Muscle of arm (tissue), 14 donors: ENCODE measurements at places on chromosomes 16 and 17.

GRCh38 chr17:75518201-75518600 lies 1.9 kb downstream of the TSEN54 start:
- no peak for DNase-seq

- DNase-seq: no peak
These were observed 217.0 kb downstream of the FTO start for GRCh38 chr16:53920988-53921387.

- DNase-seq: peak; percentile 58
These were observed 9.1 kb downstream of the TP53I13 start for GRCh38 chr17:29577385-29578211.

GRCh38 chr16:85879975-85880831 lies 18.8 kb upstream of the IRF8 start:
- no peak for DNase-seq

DNA sequence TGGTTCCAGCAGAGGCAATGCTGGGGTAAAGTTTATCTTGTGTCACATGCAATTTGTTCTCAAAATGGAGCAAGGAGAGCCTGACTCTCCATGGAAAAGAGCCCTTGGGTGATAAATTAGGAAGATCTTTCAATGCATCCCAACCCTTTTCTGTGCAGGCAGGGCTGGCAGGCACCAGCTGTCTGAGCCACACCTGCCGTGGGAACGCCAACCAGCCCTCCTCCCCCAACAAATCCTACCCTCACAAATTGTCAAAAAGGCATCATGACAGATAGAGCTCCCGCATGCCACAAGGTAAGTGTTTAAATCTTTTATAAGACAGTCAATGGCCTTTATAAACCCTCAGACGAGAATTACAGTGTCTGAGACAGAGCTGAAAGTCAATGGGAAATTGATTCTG lies 418.5 kb upstream of the CDH5 start:
- no peak for DNase-seq

DNA sequence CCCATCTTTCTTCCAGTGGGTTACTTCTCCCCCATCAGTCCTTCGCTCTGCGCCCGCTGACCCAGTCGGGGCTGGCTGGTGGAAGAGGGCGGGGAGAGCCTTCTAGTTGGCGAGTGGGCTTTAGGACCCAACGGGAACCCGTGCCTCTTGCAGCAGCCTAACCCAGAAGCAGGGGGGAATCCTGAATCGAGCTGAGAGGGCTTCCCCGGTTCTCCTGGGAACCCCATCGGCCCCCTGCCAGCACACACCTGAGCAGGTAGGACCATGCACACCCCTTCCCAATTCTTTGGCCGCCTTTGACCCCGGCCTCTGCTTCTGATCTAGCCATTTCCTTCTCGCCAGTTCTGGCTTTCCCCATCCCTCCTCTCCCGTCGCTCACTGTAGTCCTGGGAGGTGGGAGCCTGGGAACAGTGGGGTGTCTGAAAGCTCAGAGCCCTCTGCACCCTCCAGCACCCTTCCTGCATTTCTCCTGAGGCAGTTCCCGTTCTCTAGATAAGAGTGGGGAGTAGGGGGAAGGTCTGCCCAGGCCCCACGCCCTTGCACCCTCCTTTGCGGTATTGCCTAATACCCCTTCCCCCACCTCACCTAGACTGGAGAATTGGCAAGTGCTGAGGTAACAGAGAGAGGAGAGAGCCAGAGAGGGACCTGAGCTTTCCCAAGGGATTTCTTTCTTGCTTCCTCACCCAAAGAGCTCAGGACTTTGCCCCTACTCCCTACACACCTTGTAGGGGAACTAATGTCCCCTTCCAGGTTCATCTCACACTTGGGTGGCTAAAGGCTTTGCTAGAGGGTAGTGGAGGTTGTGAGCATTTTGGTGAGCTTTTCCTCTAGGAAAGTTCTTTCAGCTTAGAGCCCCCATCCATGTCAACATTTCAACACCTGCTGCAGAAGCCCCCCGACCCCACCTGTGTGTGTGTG lies at the start of gene RARA:
TSS of gene RARA (plus strand) at position 150 of the 918 bp plus-strand sequence. CDS start 22,039 bp downstream, outside the sequence.
- peak; percentile 64 for DNase-seq

DNA sequence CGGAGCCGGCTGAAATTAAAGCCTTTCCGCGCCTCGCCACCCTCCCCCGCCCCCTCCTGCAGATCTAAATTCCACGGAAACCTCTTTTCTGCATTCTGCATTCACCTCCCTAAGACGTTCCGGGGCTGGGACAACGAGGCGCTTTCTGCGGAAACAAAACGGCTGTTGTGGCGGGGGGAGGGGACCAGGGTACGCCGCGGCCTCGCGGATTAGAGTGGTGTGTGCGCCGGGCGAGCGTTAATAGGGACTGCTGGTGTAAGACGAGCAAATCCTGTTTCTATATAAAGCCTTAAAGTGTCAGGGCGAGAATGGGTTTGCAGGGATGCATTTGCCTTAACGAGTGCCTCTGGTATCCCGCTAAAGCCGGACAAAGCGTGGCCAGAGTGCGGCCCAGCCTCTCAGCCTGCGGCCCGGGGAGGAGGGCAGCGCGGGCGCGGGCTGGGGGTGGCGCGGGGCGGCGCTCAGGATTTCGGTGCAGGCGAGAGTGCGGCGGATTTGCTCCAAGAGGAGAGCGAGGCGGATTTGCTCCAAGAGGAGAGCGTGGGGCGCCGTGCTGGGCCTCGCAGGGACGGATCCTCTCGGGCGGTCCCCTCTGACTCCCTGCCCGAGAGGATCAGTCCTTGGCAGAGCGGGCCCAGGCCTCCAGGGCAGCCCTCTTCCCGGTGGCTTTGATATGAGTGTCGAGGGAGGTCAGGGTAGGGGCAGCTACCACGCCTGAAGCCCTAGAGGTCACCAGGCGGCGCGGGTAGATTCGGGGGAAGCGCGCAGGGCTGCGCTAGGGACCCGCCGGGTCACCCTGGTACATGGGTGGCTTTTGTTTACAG lies 5.1 kb downstream of the BAHCC1 start:
- DNase-seq: peak; percentile 65

DNA sequence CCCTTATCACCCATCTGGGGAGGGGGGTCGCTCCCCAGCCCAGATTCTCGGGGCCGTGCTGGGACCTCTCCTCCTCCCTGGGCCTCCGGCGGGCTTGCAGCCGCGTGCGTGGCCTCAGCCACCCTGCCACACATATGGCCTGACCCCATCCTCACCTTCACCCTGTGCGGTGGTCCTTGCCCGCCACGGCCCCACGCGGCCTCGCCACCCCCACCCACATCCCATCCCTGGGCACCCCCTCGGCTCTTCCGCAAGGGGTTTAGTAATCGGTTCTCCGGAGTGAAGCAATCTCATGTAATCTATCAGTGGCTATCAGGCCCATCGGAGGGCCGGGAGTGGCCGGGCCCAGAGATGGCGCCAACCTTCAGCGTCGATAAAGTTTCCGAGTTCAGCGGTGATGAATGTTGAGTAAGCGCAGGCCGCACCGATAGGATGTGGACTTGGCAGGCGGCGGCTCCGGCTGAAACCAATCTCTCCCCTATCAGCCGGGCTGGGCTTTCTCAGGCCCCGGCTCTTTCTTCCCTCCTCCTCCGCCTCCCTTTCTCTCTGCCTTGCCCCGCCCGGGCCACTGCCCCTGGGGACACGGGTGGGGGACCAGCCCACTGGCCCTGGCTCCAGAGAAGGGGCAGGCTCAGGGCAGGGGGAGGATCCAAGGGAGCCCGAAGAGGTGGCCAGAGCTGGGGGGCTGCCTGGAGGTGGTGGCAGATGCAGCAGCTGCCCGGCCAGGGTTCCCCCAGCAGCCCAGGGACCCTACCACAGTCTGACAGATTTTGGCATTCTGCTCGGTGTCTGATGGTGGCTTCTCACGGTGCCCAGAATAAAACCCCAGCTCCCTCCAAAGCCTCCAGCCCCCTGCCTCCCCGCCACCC lies 20.8 kb downstream of the ZFPM1 start:
- no peak for DNase-seq

DNA sequence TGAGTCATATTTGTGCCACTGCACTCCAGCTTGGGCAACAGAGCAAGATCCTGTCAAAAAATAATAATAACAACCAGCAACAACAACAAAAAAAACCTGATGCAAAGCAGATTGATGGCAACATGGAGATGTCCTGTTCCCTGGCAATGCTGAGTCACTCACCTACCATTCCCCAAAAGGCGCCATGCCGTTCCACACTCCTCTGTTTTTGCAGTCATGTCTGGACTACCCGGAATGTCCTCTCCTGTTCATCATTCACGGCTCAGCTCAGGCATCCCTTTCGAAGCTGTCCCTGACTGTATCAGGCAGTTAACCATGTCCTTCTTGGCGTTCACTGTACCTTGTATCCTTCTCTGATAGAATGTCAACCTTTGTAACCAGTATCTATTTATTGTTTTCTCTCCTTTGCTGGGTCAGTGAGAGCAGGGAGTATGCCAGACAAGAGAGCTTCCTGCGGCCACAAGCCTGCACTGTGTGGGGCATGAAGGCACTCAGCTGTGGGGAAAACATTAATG lies 147.7 kb downstream of the ABCC12 start:
- DNase-seq: no peak

DNA sequence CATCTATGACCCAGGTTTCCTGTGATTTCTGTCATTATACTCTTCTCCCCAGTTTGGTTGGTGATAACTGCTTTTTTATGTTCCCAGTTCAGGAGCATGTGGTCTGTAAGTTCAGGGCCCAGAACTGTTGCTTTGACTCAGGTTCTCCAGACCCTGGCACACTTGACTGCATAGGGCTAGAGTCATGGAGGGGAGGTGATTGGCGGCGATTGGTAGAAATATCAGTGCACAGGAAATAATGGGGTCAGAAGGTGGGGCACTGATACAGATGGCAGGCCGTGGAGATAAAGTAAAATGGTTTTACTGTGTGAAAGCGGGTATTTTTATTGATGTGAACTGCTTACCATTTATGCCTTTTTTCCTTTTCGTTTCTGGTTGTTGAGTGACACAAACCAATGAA lies 28.7 kb downstream of the TAC4 start:
- no peak for DNase-seq

DNA sequence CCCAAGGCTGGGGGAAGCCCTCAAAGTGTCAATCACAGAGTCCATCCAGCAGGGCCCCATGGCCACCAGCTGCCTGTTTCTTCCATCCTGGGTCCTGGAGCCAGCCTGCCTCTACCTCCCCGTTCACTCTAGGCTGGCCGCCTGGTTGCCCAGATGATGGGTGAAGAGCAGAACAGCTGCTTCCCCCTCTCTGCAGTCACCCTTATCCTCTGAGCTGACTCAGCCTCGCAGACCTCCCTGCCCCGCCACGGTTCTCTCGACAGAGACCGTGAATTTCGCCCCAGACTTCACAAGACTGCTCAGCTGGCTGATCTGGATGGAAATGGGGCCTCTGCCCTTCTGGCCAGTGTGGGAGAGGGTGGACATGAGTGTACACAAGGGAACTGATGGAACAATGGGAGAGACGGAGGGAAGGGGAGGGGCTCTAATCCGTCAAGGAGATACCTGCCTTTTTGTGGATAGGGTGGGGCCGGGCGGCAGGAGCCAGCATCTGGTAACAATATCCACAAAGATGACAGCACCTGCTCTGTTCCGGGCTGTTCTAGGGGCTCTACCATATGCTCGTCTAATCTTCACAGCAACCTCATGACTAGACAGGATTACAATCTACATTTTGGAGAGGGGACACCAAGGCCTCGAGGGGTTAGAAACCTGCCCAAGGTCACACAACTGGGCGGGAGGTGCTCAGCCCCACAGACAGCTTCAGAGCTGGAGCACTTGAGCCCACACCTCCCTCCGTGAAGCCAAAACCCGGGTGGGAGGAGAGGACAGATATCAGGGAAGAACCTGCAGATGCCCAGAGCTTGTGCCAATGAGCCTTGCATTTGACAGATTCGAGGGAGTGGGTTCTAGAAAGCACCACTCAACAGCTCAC lies 136.0 kb downstream of the SDK2 start:
- no peak for DNase-seq

DNA sequence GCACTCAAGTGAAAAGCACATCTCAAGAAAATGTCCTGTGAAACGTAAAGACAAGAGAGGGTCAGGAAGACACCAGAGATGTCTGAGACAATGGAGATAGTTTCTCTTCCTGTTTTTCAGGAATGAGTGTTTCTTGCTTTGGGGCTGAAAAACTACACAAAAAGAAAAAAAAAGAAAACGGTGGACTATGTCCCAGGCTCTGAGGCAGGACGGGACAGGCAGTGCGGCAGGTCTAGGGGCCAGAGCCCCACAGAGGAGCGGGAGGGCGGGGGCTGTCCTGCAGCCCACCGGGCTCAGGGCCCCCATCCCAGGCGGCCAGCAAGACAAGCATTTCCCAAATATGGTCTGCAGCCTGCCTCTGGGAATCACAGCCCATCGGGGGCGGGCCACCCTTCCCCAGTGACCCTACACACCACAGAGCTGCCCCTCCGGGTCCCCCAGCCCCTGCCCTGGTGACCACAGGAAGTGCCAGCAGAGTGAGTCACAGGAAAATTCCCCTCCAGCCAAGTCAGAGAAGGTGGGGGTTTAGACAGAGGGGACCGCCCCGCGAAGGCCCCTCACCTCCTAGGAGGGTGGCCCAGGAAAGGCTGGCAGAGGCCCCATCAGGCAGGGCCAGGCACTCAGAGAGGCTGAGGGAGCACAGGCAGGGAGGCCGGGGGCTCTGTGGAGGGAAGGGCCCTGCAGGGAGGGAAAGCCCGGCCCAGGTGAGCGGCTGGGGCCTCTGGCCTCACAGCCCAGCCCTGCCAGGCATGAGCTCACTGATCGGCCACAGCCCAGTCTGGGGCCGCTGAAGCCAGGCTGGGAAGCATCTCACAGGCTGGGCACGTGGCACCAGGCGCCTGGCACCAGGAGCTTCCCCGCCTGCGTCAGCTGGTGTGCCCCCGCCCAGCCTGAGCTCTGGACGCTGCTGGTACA lies 6.3 kb downstream of the BCAR1 start:
- peak; percentile 75 for DNase-seq

GRCh38 chr16:72226136-72226535 lies 54.2 kb upstream of the PMFBP1 start:
- DNase-seq: no peak

GRCh38 chr17:80527016-80527645 lies 17.5 kb upstream of the RPTOR start:
- no peak for DNase-seq
